ENCODE measurements at places on chromosomes 4 and X. TPM values are rescaled to one million over a fixed set of nuclear protein-coding genes. Genes with fewer than 3 reads are reported as not detected.

- H3K27me3 ChIP-seq, result no peaks in the 10 kb centered on the region
- no peaks in the 10 kb centered on the region for H3K36me3 ChIP-seq
Observed at GRCh38 chrX:38214551-38215531, 5.8 kb downstream of the SRPX start.

- H3K4me3 ChIP-seq, result peak within 1 kb of the TSS; percentile 72
- H3K4me1 ChIP-seq, result peaks cover 8% of the 10 kb centered on the region
Observed at GRCh38 chr4:105146276-105147015, at the start of gene TET2. TSS of gene TET2 (plus strand) at chr4:105146876. CDS start at chr4:105233943, 87,067 bp downstream.

GRCh38 chr4:146134761-146135445 lies 40.6 kb upstream of the LSM6 start:
- peaks cover 5% of the 10 kb centered on the region for H3K27me3 ChIP-seq
- H3K4me1 ChIP-seq, result no peaks in the 10 kb centered on the region
- no peaks in the 10 kb centered on the region for H3K36me3 ChIP-seq
- no peak for DNase-seq
- no peak overlapping the region for H3K4me3 ChIP-seq
- no peak overlapping the region for H3K27ac ChIP-seq

DNA sequence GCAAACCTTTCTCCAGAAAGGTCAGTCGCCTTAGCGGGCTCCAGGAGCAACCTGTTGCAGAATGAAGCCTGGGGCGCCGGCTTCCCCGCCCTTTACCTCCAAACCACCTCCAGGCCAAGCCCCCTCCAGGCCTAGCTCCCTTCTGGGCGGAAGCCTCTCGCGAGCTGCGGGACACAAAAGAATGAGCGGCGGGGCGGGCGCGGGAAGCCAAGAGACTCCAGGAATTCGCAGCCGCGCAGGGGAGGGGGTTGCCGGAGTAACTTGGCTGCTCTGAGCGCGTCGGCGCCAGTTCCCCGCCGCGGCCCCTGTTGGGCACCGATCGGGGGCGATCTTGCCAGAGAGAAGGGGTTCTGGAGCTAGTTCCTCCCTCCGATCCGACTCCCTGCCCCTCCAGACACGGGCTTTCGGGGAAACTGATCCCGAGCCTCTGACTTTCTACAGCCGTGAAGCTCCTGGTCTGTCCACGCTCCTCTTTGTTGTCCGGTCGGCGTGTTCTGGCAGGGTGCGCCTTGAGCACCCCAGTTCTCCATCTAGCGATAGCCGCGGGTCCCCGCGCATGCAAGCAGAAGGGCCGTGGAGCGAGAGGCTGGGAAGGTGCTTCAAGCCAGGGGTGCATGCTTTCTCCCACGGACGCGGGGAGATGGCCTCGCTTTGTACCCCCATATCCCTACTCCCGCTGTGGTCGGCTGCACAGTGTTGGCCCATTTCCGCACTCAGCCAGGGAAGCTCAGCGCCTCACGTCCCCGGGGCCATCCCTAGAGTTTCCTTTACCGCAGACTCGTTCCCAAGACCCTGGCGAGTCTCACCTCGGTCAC lies 1.2 kb downstream of the PROM1 start:
- H3K27me3 ChIP-seq, result peaks cover 72% of the 10 kb centered on the region
- peaks cover 23% of the 10 kb centered on the region for H3K4me1 ChIP-seq
- no peaks in the 10 kb centered on the region for H3K36me3 ChIP-seq
- no peak overlapping the region for H3K27ac ChIP-seq

DNA sequence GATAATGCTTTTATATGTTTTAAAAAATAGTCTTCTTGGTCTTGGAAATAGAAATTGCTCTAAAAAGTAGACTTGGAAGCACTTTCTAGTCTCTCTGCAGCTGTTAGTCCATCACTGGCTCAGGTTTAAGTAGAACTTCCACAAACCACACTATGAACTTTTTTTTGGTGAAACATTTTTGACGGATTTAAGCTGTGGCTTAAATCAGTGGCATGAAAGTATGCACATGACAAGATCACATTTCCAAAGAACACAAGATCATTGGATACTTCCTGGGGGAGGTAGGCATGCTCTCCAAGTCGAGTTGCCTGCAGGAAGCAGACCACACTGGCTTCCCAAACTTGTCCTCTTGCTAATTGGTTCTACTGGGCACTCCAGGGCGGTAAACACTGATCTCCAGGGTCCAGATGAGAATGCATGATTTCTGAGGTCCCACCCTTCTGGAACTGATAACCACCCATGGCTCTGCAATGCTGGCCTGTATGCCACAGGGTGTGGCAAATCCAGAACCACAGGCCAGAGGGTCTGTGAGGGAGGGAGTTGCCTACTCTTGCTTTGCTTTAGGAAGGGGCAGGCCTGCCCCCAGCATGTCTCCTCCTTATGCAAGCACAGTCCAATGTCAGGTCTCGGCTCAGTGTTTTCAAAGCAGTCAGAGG lies 331.9 kb upstream of the SFRP2 start:
- no peaks in the 10 kb centered on the region for H3K36me3 ChIP-seq
- H3K4me1 ChIP-seq, result no peaks in the 10 kb centered on the region
- DNase-seq, result no peak
- H3K27me3 ChIP-seq, result no peaks in the 10 kb centered on the region

DNA sequence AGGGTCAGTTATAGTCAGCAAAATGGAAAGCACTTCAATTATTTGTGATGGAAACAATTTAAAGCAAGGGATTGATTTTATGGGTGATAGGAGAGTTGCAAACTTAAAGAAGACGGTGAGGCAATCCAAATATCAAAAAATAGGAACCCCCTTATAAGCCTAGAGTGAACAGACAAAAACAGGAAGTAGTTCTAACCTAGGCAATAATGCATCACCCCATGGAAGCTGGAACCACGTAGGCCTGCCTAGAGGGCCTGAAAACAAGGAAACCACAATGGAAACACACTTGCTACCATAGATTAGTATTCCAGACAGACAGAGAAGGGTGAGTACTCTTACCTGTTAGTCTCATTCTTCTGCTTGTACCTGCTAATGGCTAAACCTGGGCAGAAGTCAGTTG lies 13.5 kb upstream of the GK2 start:
- H3K27me3 ChIP-seq, result no peaks in the 10 kb centered on the region
- H3K4me3 ChIP-seq, result no peak overlapping the region
- no peak for DNase-seq
- no peak overlapping the region for H3K27ac ChIP-seq
- no peaks in the 10 kb centered on the region for H3K4me1 ChIP-seq

RTL3 gene
- not detected for total RNA-seq

DNA sequence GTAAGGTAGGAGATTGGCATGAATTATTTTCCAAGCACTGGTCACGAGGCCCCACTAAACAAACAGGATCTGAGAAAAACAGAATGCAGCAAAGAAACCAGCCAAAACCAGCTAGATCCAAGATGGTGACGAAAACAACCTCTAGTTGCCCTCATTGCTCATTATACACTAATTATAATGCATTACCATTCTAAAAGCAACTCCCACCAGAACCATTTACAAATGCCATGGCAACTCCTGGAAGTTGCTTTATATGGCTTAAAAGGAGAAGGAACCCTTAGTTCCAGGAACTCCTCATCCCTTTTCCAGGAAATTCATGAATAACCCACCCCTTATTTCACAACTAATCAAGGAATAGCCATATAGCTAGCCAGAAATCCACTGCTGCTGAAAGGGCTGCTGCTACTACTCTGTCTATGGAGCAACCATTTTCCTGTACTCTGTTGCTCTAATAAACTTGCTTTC lies 69.3 kb downstream of the ABCB7 start:
- H3K4me1 ChIP-seq, result no peaks in the 10 kb centered on the region
- no peak overlapping the region for H3K4me3 ChIP-seq
- H3K27ac ChIP-seq, result no peak overlapping the region
- DNase-seq, result no peak

GRCh38 chrX:78181307-78181706 lies 41.9 kb upstream of the TAF9B start:
- no peaks in the 10 kb centered on the region for H3K36me3 ChIP-seq
- no peak for DNase-seq
- no peak overlapping the region for H3K4me3 ChIP-seq
- no peaks in the 10 kb centered on the region for H3K27me3 ChIP-seq
- no peaks in the 10 kb centered on the region for H3K4me1 ChIP-seq
- H3K27ac ChIP-seq, result no peak overlapping the region

GRCh38 chrX:78957049-78957767 lies 12.0 kb downstream of the P2RY10 start:
- H3K27me3 ChIP-seq, result no peaks in the 10 kb centered on the region
- peaks cover 25% of the 10 kb centered on the region for H3K4me1 ChIP-seq
- peaks cover 43% of the 10 kb centered on the region for H3K36me3 ChIP-seq
- H3K27ac ChIP-seq, result peak overlapping the region; percentile 48
- no peak for DNase-seq

GRCh38 chr4:165325732-165326512 lies 1.5 kb upstream of the MSMO1 start:
- H3K27ac ChIP-seq, result no peak overlapping the region
- H3K4me3 ChIP-seq, result peak overlapping the region; percentile 95
- H3K4me1 ChIP-seq, result peaks cover 31% of the 10 kb centered on the region
- no peaks in the 10 kb centered on the region for H3K27me3 ChIP-seq
- no peaks in the 10 kb centered on the region for H3K36me3 ChIP-seq
- no peak for DNase-seq

GRCh38 chr4:44914748-44915147 lies 188.4 kb upstream of the GNPDA2 start:
- no peaks in the 10 kb centered on the region for H3K36me3 ChIP-seq
- no peak for DNase-seq
- no peaks in the 10 kb centered on the region for H3K4me1 ChIP-seq

DNA sequence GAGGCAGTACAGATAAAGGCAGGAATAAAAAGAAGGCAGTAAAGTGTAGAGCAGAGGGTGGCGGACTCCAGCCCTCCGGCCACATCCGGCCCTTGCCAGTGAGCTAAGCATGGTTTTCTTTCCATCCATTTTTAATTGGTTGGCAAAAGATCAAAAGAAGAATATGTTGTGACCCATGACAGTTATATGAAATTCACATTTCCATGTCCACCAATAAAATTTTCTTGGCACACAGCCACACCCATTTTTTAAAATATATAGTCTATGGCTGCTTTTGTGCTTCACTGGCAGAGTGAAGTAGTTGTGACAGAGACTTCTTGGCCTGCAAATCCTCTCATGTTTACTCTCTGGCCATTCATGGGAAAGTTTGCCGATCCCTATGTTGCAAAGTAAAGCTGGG lies 29.8 kb downstream of the SLC9A6 start:
- H3K27ac ChIP-seq, result no peak overlapping the region
- no peak overlapping the region for H3K4me3 ChIP-seq
- H3K36me3 ChIP-seq, result peaks cover 48% of the 10 kb centered on the region
- DNase-seq, result no peak
- H3K4me1 ChIP-seq, result no peaks in the 10 kb centered on the region
- no peaks in the 10 kb centered on the region for H3K27me3 ChIP-seq

- no peaks in the 10 kb centered on the region for H3K36me3 ChIP-seq
- DNase-seq, result no peak
- no peaks in the 10 kb centered on the region for H3K4me1 ChIP-seq
- H3K4me3 ChIP-seq, result no peak overlapping the region
- no peak overlapping the region for H3K27ac ChIP-seq
- H3K27me3 ChIP-seq, result no peaks in the 10 kb centered on the region
Observed at GRCh38 chrX:46865281-46865680, 28.4 kb downstream of the RP2 start.

GRCh38 chrX:2848871-2849301 lies 20.2 kb downstream of the GYG2 start:
- no peak overlapping the region for H3K27ac ChIP-seq
- no peaks in the 10 kb centered on the region for H3K36me3 ChIP-seq
- no peaks in the 10 kb centered on the region for H3K27me3 ChIP-seq
- H3K4me3 ChIP-seq, result no peak overlapping the region
- no peaks in the 10 kb centered on the region for H3K4me1 ChIP-seq

ZNF185 gene
- total RNA-seq, result 1.4 TPM

GRCh38 chr4:80471756-80472155 lies 136.2 kb downstream of the CFAP299 start:
- DNase-seq, result no peak
- no peaks in the 10 kb centered on the region for H3K27me3 ChIP-seq
- H3K36me3 ChIP-seq, result no peaks in the 10 kb centered on the region

LINC00632 gene
- total RNA-seq, result 9.4 TPM

GK2 gene
- not detected for total RNA-seq

GRCh38 chrX:150365051-150365989 lies 2.2 kb downstream of the MAMLD1 start:
- no peak overlapping the region for H3K27ac ChIP-seq
- peaks cover 42% of the 10 kb centered on the region for H3K4me1 ChIP-seq
- H3K36me3 ChIP-seq, result no peaks in the 10 kb centered on the region
- DNase-seq, result peak; percentile 52
- H3K4me3 ChIP-seq, result peak overlapping the region; percentile 67

DNA sequence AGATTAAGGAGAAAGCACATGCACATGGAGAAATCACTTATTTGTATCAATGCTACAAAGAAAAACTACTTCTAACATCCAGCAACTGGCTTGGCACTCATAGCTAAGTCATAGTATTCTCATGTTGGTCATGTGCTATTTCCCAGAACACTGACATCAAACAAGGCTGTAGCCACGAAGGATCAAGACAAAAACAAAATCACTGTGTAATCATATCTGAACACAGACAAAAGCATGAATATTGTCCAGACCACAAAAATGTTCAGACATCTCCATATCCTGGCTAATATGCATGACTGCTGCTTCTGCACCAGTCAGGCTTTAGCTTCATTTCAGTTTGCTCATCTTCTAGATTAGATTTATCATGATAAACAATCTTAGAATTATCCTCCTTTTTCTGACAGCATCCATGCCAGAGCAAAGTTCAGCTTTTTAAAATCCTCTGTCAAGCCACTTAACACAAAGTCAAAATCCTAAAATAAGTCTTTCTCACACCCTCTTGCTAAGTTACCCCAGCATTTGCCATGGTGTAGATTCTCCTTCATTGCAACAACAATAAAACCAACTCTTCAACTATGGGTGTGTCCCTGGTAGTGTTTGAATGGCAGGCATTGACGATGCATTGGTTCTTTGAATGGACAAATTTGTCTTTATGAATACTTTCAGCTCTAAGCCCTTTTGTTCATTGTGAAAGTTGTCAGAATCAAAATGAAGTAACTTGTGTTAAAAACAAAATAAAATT lies 39.1 kb upstream of the NPFFR2 start:
- H3K27ac ChIP-seq, result no peak overlapping the region
- DNase-seq, result no peak
- H3K4me1 ChIP-seq, result no peaks in the 10 kb centered on the region
- H3K4me3 ChIP-seq, result no peak overlapping the region
- no peaks in the 10 kb centered on the region for H3K27me3 ChIP-seq

DNA sequence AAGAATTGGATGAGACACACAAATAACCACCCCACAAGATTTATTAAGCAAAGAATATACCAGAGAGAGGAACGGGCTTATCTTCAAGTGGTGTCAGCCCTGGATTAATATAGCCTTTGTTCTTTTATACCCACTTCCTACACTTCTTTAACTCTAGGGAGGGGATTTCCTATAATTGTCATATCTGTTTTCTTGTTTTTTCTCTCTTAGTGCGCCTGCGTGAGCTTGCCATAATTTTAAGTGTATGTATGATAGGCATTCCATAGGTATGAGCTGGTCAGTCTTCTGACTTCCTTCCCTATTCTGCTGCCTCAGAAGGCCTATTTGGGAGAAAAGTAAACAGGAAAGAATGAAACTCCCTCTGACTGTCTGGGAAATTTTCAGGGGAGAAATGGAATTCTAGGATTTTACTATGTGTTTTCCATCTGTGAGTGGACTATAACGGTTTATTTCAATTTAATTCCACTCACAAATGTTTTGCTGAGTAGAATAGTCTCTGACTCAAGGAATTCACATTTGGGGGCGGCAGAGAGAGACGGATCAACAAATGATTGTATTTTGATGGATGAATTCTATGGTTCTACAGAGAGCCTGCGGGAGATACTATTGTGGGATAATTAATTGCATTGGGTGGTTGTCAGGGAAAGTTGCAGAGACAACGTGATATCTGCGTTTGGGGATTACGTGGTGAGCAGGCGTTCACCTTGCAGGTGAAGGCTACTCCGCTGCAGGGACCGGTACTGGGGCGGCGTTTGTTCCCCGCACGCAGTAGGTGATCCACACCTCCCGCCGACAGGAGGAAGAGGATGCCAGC lies 626 bp upstream of the CEP135 start:
- peak overlapping the region; percentile 79 for H3K27ac ChIP-seq
- H3K4me1 ChIP-seq, result peaks cover 26% of the 10 kb centered on the region
- DNase-seq, result peak; percentile 15
- peaks cover 13% of the 10 kb centered on the region for H3K36me3 ChIP-seq
- H3K4me3 ChIP-seq, result peak overlapping the region; percentile 74
